ENCODE measurements at places on chromosomes 11 and 22.

DNA sequence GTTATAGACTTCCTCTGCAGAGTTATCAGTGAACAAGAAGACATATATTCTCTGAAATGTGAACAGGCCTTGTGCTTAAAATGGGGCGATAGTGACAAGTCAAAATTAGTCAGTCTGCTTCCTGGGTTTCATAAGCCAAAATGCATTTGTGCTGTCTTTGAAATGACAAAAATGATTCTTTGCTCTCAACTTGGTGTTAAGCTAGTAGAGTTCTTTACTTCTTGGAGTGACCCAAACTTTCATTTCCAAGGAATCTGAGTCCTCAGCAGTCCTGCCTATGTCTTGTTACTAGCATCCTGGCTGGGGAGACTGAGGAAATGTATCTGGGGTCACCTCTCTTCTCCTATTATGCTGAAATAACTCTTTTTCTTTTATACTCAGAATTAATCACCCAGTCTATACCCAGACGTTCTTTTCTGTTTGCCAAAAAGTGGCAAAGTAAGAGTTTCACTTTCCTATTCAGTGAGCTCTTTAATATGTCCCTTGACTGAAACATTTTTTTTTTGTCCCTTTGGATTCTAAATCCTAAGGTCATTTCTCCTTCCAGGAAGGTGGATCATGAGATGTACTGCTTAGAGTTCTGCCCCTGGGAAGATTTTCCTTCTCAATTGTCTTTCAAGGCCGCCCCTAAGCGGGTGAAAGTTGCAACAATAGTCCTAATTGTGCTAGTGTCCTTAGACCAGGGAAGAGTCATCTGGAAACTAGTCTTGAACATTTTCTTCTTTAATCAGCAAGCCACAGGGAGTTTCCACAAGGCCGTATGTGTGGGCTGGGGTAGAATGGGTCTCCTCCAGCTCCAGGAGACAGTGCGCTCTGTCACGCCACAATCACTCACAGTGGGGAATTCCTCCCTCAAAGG lies 53.0 kb upstream of the RDX start:
- no peak for DNase-seq

DNA sequence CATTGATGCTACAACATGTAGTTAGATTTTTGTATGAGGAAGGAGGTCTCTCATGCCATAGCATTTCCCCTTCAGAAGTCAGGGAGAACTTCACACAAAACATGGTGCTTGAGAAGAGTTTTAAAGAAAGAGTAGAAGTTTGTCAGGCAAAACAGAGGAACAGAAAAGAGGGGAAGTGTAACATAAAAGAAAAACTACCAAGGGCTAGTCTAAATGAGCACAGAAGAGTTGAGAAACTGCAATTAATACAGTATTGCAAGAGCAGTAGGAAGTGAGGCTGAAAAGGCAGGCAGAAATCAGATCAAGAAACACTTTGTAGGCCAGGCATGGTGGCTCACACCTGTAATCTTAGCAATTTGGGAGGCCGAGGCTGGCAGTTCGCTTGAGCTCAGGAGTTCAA lies 61.0 kb downstream of the FAM168A start:
- no peak for DNase-seq

- DNase-seq = no peak
Observed at GRCh38 chr11:78653294-78653909, 78.7 kb upstream of the NARS2 start.

GRCh38 chr11:72718101-72718501 lies 34.1 kb downstream of the ARAP1 start:
- no peak for DNase-seq
